ENCODE measurements at places on chromosomes 11 and 22.

GRCh38 chr11:66725647-66726046 lies 3.4 kb downstream of the SPTBN2 start:
- DNase-seq = no peak

- no peak for DNase-seq
Measured at GRCh38 chr22:20807315-20807752, 33.4 kb downstream of the SERPIND1 start.

DNA sequence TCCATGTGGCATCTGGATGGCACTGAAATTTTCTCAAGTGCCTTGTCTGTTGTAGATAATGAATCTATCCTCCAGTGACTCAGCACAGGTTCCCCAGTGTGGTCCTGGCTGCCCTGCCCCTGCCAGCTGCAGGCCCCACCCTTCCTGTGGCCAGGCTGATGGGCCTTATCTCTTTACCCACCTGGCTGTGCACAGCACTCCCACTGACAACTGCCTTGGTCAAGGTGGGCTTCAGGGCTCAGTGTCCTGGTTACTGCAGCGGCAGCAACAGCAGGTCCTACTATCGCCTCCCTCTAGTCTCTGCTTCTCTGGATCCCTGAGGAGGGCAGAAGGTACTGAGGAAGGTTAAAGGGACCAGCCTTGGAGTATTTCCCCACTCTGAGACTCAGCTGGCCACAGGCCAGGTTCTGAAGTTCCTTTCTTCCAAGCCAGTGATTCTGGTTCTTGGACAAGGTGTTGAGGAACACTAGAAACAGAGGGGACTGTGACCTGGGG lies 3.1 kb downstream of the HMBS start:
- DNase-seq = no peak

DNA sequence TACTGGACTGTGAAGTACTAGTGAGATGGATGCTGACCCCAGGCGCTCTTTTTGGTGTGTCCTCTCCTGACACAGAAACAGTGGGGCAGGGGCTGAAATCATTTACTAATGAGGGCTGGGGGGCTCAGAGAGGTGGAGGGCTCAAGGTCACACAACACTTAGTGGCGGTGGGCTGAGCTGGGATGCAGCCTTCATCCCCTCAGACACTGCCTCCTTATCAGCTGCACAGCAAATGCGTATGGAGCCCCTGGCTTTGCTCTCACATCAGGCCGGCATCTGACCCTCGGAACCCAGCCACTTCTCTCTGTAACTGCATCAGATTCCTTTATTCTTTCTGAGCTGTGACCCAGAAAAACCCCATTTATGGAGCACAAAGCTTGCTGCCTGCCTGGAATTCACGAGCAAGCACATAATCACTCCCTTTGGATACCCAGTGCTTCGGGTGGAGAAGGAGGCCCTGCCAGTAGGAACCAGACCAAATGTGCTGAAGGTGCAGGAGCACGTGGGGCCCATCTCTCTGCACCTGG lies 736.6 kb downstream of the TBC1D22A start:
- DNase-seq = no peak

DNA sequence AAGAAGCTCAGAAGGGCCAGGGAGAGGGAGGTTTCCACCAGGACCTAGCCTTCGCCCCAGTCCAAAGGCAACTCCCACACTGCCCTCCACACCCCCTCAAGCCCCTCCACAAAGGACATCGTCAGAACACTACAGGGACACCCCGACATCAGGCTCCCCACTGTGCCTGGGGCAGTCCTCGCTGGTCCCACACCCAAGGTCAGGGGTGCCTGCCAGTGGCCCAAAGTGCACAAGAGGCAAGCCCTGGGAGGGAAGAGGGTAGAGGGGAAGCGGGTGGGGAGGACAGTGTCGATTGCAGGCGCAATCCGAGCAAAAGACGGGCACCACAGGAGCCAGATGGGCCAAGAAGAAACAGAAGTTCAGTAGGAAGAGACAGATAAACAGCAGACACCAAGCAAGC lies 35.6 kb upstream of the JAM3 start:
- DNase-seq = no peak

DNA sequence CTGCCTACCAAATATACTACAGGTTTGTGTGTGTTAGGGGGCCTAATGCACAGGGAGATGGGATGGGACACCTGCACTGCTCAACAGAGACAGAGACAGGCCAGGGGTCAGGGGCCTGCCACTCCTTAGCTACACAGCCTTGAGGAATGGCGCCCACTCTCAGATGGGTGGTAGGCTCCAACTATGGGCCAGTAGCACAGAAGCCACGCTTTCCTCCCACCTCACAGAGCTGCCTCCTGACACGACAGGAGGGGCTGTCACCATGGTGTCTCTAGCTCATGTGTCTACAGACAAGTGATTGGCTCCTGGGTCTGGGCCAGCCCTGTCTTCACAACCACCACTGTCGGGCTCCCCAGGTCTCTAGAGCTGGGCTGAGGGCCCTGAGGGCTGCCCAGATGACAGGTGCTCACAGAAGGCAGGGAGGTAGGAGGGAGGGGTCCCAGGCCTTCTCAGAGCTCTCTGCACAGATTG lies 81.8 kb downstream of the DGCR2 start:
- no peak for DNase-seq

GRCh38 chr11:69512136-69512535 lies 30.7 kb downstream of the LINC01488 start:
- DNase-seq = no peak

DNA sequence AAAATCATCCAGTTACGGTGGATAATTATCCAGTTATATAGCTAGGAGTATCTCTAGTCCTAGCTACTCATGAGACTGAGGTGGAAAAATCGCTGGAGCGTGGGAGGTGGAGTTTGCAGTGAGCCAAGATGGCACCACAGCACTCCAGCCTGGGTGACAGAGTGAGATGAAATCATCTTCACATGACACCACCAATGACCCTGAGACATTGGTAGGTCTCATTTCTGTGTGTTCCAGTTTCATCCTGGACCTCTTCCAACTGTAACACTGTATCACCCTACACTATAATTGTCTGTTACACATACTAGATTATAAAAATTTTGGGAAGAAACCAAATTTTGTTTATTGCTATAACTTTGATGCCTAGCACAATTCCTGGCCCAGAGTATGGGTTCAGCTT lies 446.8 kb downstream of the TMEM135 start:
- DNase-seq = no peak
